ENCODE measurements at places on chromosomes 13 and 19.

GRCh38 chr13:114173745-114174144 lies 5.3 kb upstream of the CFAP97D2 start:
- no peak for DNase-seq

DNA sequence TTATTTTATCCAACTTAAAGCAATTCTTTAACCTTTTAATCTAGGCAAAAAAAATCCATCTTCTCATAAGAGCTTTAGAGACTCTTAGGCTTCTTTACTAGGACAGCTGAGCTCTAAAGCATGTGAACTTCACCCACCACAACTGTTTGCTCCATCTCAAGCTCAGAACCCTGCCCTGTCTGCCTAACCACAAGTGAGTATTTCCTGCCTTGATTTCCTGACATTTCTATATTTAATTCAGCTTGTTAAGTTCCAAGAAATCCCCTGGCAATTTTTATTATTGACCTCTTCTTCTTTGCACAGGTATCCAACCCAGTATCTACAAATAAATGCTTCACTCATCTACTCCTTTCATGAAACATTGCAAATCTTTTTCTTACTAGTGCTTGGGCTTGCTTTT lies 21.1 kb upstream of the CEACAM21 start:
- DNase-seq = no peak

- no peak for DNase-seq
These were observed 3.0 kb downstream of the URI1 start for GRCh38 chr19:29945017-29945416.

- DNase-seq = no peak
These were observed 2193.1 kb downstream of the PCDH9 start for GRCh38 chr13:65036999-65037398.

- no peak for DNase-seq
These were observed 12.1 kb upstream of the HAS1 start for GRCh38 chr19:51735759-51736449.
